Activated B cell treated with CpG ODN at 0.5 μM for 24 hours (primary cell): ENCODE measurements at places on chromosomes 2 and 18. TPM values are rescaled to one million over a fixed set of nuclear protein-coding genes. Genes with fewer than 3 reads are reported as not detected.

DNA sequence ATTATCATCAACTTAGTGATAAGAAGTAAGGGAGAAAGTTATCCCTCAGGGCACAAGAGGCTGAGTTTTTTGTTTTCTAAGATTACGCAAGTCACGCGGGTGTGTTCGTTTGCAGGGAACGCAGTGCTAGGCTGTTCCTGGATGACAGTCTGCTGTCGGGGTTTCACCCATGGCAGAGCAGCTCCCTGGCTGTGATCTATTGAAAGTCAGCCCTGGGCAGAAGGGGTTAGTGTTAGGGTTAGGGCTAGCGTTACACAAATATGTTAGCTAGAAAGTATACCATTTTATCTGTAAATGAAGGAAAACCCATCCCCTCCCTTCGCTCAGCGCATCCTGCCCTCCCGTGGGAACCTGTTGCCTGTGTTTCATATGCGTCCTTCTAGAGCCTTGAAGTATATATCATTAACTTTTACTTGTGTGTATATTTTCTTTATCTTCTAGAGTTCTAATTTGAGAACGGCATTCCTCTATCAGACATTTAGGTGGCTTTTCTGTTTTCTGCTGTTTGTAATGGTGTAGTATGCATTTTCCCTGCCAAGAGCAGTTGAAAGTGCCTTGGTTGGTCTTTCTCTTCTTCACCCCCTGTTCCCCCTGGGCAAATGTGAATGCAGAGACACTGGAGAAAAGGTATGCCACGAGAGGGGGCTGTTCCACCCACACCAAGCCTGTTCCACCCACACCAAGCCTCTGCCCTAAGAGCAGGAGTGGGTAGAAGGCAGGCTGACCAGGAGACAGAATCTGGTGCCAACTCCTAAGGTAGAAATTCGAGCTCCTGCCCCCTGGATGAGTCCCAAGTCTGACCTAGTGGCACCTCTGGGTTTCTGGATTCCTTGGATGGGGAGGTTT, 47.0 kb downstream of the ARMC9 start:
- DNase-seq = no peak

DNA sequence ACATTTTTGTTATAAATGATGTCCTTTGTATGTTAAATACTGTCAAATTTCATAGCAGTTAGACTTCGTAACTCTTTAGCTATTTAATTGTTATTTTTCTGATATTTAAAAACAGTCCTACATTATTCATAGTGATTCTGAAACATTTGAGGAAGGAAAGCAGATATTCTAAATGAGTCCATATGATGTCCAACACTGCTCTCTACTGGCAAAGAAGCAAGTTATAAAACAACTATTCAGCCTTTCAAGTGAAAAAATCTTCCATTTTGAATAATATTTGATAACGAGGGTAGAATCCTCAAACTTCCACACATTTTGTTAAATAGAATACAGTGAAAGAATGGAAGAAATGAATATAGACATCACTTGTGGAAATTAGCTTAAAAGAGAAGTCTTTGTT, 220.8 kb downstream of the GULP1 start:
- no peak for DNase-seq

- DNase-seq = peak; percentile 76
Observed at GRCh38 chr2:96174251-96175144, 29.3 kb upstream of the DUSP2 start.

- no peak for DNase-seq
Observed at GRCh38 chr2:239522002-239522739, 121.4 kb upstream of the HDAC4 start.

DNA sequence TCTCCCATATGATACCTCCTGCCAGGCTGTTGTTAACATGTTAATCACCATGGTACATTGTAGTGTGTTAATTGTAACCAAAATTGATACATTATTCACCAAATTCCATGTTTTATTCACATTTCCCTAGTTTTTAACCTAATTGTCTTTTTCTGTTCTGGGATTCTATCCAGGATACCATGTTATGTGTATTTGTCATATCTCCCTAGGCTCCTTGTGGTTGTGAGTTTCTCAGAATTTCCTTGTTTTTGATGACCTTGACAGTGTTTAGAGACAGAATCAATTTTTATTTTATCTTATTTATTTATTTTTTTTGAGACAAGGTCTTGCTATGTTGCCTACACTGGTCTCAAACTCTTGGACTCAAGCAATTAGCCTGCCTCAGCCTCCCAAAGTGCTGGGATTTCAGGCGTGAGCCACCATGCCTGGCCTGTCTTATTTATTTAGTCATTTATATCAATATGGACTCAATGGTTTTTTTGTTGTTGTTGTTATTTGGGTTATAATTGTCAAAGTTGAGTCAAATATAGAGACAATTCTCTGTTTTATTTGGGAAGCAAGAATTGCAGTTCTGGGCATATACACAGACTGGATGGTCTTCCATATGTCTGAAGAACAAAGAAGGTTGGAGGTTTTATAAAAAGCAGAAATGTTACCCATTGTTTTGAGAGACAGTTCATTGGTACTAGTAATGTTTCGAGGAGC, 42.6 kb downstream of the INPP4A start:
- no peak for DNase-seq

Gene MC4R
- total RNA-seq = not detected in 2 replicates

Gene LMAN1
- 33.5 and 40.3 TPM in 2 replicates for total RNA-seq

DNA sequence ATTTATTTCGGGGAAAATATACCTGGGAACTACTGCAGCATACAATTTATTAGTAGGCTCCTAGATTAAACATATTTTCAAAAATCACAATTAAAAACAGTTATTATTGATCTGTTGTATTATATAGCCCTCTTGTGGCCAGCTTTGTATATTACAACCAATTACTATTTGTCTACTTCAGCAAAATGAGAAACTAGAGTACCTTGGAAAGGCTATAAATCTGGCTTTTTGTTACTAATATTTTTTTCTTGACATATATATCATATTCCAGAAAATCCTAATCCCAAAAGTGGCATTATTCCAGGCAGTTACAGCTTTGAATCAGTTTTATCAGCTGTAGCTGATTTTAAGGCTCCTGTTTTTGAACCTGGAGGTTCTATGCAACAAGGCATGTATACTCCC, 101.2 kb downstream of the UBR3 start:
- no peak for DNase-seq

DNA sequence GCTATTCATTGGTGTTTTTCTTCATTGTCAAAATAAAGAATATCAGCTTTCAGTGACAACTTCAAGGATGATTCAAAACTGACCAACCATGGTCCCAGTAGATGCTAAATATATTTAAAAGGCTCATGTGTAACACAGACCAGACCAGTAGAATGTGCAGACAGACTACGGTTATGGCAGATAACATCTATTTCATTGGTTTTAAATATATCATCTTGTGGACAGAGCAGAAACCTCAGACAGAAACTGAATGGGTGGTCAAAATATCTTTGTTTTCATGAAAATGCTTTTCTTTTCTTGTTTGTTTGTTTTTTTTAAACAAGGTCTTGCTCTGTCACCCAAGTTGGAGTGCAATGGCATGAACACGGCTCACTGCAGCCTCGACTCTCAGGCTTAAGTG, 107.4 kb upstream of the CREB1 start:
- DNase-seq = no peak

- DNase-seq = no peak
Observed at GRCh38 chr18:69686861-69687260, 260.8 kb downstream of the CD226 start.

GRCh38 chr2:140586379-140586778, 1544.4 kb downstream of the LRP1B start:
- DNase-seq = no peak

- DNase-seq = no peak
Observed at GRCh38 chr2:206776432-206776831, 11.0 kb downstream of the FASTKD2 start.

DNA sequence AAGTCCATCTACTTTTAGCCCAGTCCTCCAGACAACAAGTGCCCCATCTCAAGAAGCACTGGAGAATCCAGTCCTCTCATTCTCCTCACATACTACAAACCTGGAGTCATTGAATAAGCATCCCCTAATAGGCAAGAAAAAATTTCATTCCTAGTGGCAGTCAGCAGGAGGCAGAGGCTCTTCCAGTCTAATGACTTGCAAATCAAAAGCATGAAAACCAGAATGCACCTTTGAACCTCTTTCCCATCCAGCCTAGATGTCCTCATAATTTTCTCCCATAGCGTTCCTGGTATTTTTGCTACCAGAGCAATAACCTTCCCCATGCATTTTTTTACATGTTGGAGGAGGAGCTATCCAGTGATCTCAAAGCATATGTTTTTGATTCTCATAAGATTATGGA, 252.6 kb downstream of the TTC32 start:
- no peak for DNase-seq

Gene PROC
- total RNA-seq = not detected in 2 replicates

Gene PLGLB2
- 2.5 and 2.8 TPM in 2 replicates for total RNA-seq
